ENCODE measurements at places on chromosomes 3 and 15. TPM values are rescaled to one million over a fixed set of nuclear protein-coding genes. Genes with fewer than 3 reads are reported as not detected.

The CILP gene
- 0.42 TPM for total RNA-seq

GRCh38 chr3:149536429-149536828 is 61.9 kb downstream of the TM4SF4 start:
- DNase-seq: no peak

GRCh38 chr3:8887435-8888300 is 75.6 kb downstream of the RAD18 start:
- DNase-seq: no peak

DNA sequence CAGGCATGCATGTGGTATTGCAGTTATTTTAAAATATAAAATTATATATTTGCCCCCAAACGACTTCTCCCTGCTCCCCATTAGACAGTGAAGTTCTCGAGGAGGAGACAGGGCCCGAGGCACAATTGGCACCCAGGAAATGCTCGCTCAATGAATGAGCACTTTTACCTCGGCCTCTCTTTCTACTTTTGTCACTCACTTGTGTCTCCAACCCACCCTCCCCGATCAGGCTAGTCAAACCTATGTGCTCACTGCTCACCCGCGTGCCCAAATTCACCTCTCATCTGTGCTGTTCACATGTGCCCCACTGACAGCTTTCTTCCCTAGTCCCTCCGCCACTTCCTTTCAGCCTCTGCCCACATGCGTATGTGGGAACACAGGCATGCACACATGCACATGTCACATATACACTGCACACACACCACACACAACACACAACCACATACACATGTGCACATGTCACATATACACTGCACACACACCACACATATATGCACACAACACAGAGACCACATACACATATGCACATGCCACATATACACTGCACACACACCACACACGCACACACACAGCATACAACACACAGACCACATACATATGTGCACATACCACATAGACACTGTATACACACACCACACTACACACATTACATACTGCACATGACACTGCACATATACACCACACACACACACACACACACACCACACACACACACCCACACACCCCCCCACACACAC is 46.3 kb upstream of the DLG1 start:
- no peak for DNase-seq

DNA sequence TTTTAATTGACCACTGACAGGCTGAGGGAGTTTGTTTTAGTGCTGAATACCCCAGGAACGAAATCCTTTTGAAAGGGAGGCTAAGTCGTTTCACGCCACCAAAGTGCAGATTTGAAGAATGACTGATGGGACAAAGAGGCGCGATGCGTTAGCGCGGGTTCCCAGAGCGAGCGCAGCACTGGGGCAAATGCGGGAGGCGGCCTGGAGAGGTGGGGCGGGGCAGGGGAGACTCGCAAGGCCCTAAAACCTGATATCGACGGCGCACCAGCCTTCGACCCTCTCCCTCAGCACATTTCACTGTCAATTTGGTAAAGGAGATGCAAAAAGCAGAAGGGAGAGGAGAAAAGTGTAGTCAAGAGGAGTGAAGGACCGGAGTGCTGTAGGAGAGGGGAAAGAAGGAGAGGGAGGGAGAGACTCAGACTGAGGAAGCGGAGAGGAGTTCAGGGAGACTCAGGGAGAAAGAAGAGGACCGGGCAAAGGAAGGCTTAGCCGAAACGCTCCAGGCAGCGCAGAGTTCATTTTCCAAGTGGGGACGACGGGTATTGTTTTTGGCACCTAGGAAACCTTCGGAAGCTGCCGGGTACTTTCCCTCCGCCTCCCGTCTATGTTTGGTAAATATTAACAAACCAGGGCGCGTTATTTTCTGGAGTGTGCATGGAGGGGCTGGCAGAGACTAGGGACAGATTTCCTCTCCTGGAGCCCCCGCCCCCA is 3.8 kb upstream of the FOXB1 start:
- no peak for DNase-seq

DNA sequence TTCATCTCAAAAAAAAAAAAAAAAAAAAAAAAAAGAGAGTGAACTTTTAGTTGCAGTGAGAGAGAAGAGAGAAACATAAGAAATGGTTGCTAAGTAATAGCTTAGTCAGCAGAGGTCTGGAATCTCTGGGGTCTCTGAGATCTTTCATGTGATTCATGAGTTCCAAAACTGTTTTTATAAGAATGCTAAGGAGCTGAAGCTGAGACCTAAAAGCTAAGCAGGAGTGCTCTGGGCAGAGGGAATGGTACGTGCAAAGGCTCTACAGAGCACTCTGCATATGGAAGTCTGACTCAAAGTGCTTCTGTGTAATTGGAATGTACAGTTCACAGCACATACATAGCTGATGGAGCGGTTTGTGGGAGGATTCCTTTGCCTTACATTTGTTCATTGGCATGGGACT is 66.3 kb upstream of the LRIG1 start:
- no peak for DNase-seq

GRCh38 chr15:33296050-33296449 is 14.7 kb upstream of the RYR3 start:
- DNase-seq: no peak

The ALPK3 gene
- total RNA-seq: 0.58 TPM

GRCh38 chr15:66936109-66936860 is 129.1 kb upstream of the SMAD3 start:
- DNase-seq: no peak

DNA sequence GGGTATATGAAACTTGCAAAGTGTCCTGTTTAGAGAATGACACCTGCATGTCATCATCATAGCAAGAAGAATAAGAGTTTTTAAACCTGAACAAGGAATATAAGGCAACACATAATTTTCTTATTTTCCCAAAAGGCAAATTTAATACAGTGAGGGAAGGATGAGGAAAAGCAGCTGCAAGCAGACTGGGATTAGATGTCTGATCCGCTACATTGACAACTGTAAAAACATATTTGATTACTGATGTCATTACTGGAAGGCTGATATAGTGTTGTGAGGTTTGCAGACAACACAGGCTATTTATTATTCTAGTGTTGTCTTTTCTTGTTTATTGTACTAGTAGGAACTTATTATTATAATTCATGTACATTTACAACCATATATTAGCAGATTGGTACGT is 528.7 kb downstream of the ZIC1 start:
- DNase-seq: no peak

GRCh38 chr15:67806536-67806935 is 18.8 kb upstream of the SKOR1 start:
- DNase-seq: no peak

The HGD gene
- total RNA-seq: 2.6 TPM

DNA sequence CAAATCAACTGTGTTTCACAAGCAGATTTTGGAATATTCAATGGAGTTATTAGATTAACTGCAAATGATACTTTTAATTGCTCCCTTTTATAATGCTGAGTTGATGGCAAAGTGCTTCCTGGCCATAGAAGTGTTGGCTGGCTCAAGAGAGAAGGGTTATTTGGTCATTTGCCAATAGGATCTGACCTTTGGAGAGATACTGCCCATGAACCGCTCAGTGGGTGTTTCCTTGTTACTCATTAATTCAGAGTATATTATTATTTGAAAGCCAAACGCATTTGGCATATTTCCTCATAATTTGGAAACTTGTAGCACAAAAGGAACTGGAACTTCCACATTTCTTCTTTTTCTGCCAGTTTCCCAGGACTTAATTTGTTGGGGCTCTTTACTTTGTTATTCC is 234.7 kb downstream of the CDIN1 start:
- no peak for DNase-seq

DNA sequence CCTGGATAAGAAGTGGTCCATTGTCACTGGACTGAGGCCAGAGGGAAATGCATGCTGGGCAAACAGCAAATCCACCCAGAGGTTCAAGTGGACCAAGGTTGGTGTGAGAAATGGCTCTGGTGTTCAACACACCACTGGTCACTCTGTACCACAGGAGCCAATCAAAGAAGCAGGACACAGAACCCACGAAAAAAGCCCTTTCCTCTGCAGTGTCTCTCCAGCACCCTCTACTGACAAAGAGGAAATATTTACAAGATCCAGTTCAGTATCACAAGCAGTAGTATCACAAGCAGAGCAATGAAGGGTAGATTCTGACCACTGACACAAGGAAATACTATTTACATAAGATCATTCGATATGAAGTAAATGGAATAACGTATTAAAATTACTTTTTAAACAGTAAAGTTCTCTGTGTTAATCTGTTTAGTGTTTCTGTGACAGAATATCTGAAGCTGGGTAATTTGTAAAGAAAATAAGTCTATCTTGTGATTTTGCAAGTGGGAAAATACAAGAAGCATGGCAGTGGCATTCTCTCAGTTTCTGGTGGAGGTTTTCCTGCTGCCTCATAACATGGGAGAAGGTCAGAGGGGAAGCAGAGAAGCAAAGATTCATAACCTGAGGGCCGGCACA is 390.7 kb downstream of the EFHB start:
- no peak for DNase-seq

DNA sequence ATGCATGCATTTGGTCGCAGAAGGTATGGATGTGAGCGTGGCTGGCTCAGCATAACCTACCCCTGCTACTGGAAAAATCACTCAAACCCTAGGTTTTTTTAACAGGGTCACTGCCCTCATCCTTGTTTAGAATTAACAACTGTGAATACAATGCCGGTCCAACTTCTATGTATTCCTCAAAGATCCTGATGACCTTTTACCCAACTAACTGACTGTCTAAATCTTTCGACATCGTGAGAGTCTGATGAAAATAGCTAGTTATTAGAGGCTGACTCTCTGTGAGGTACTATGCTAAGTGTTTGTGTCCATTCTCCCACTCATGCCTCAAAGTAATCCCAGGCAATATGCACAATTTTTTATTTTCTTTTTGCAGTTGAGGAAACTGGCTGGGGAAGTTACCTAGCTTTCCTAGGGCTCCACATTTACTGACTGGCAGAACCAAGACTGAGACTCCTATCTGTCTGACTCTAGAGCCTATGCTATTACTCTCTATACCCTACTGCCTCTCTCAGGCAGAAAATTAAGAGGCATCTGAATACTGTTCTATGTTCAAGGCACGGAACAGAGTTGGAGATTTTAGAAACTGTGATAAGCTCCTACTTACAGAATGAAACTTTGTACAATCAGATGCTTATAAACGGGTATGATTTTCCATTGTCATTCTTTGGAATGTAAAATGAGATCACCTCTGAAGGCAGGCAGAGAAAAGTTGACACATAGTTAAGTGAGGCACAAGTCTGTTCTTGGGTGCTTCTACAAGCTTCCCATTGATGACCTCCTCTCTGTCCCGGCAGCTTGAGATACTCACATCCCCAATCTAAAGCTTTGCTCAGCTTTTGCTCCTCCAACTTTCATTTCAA is 56.4 kb downstream of the FILIP1L start:
- DNase-seq: no peak

The NMB gene
- 2.5 TPM for total RNA-seq

The CD86 gene
- total RNA-seq: 1.2 TPM

- peak; percentile 55 for DNase-seq
Observed at GRCh38 chr3:5187920-5188418, 462 bp downstream of the EDEM1 start.

DNA sequence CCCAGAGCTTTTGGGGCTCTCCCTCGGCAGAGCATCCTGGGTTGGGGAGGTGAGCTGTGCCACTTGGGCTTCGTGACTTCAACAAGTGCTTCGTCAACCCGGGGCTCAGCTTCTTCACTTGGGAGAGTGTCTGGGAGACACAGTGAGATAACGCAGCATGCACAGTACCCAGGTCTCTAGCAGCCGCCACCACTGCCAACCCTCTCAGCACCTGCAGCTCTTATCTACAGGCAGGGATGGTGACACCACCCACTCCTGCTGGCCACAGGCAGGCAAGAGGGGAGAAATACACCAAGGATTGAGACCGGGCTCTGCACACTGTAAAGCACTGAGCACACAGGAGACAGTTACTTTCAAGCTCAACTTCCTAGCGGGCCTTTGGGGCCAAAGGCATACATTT is 11.6 kb downstream of the TKT start:
- DNase-seq: no peak

The BFSP2 gene
- not detected for total RNA-seq

- no peak for DNase-seq
Observed at GRCh38 chr3:10310578-10310977, 10.3 kb downstream of the SEC13 start.

DNA sequence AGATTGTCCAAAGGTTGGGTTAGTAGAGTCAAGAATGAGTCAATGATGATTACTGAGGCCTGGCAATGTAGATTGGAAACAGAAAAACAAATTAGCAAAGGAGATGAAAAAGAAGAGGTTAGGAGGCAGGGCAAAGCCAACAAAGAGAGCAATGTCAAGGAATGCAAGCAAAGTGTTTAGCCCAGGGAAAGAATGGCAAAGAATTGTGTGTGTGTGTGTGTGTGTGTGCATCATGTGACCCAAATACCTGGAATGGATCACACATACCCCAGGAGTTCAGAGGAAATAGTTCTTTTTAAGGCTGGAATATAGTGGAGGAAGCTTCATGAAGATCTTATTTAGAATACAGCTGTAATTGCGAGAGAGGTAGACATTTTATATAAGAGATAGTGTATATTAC is 831.7 kb upstream of the ARPP21 start:
- no peak for DNase-seq

- no peak for DNase-seq
Observed at GRCh38 chr3:95939235-95939809, 875.1 kb upstream of the EPHA6 start.

DNA sequence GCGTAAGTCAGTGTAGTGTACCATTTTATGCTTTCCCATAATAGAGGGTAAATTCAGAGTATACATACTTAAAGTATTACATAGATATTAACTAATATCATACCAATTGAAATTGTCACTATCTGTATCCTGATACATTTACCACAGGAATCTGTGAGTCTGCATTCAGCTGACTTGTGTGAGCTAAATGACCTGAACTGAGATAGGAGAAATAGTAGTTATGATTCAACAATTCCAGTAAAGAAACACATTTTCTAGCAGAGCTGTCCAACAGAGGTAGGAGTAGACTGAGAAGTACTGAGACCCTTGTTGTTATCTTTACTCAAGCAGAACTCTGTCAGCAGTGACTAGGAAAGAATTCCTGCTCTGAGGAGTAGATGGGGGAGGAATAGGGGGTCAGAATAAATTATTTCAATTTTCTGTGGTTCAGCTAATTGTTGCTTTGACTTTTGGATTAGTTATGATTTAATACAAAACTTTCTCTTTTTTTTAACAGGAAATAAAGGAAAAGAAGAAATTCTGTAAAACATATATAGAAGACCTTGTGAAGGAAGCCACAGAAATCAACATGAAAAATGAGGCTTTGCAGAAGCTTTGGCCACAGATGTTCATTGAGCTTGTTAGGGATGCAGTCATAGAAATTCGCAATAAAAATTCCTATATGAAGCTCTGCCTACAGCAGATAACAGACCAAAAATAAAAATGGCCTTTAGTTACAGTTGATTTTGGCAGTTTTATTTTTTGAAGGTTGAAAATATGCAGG is 66.2 kb upstream of the THSD4 start:
- no peak for DNase-seq

The ADCY5 gene
- total RNA-seq: not detected

- no peak for DNase-seq
Observed at GRCh38 chr3:116048991-116049390, 396.3 kb downstream of the LSAMP start.

The DGKG gene
- total RNA-seq: not detected

GRCh38 chr3:56055546-56055945 is 412.7 kb downstream of the ERC2 start:
- DNase-seq: no peak

The BCL2A1 gene
- total RNA-seq: 25.4 TPM

The PPP2R3A gene
- 0.25 TPM for total RNA-seq

The CDC25A gene
- total RNA-seq: not detected

The C3orf85 gene
- total RNA-seq: not detected
